Stimulated activated CD4-positive, alpha-beta T cell treated with anti-CD3 and anti-CD28 coated beads, Interleukin-12 subunit alpha, Interleukin-12 subunit beta, amount 100 ng/mL, for 24 hours (primary cell): ENCODE measurements at places on chromosomes 7 and 10.
A peak's percentile ranks its signal among the peaks of the same experiment; 100 is the strongest.

- no peak for DNase-seq
Measured at GRCh38 chr10:99548041-99548530, 15.3 kb downstream of the NKX2-3 start.

DNA sequence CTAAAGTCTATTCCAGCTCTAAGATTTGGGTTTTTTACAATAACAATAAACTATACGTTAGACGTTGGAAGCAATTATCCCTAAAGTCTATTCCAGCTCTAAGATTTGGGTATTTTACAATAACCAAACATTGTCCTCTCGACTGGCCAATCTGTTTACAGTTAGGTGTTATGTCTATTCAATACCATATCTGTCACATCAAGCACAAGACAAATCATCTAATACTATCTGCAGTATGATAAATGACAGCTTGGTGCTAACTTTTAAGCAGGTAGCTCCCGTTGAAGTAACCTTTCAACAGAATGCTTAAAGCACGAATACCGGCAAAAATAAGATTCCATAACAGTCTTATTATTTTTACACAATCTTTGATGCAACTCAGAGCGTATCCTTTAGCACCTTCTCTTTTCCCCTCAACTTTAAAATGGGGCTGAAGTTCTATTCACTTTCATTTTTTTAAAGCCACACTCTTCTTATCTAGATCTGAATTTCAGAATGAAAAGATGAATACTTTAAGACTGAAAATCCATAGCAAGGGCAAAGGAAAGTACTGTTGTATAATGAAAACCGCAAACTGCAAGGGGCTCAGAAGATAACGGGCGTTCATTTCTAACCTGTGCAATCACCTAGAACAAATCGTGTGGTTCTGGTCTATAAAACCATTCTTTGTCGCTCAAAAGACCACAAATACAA, 925 bp downstream of the H2AZ2 start:
- no peak for DNase-seq

GRCh38 chr7:113715981-113716856, 202.6 kb downstream of the PPP1R3A start:
- DNase-seq: no peak

- no peak for DNase-seq
Measured at GRCh38 chr10:20877986-20878983, 18.8 kb downstream of the NEBL start.

DNA sequence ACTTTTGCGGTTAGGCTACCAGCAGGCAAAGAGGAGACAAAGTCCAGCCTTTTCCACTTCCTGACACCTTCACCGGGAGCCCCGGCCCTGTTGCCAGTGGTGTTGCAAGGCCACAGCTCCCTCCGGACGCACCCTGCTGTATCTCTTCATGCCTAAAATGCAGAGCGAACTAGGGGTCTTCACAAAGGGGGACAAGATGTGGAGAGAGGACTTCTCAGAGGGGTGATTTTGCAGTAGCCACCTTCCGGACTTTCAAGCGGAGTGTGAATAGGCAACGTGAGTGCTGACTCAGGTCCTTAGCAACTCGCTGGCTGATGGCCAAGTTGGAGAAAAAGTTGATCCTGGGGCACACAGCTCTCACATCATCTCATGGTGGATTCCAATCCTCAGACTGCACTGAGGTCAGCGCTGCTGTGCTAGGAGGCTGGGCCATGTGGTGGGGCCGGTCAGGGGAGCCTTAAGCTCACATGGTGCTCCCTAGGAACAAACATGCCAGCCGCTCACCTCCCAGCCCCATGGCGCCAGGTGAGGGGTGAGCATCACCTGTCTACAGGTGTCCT, 166.3 kb downstream of the LCOR start:
- no peak for DNase-seq

- DNase-seq: no peak
Measured at GRCh38 chr7:153090764-153091163, 331.2 kb downstream of the ACTR3B start.

GRCh38 chr10:126294451-126294850, 93.8 kb downstream of the ADAM12 start:
- DNase-seq: no peak

DNA sequence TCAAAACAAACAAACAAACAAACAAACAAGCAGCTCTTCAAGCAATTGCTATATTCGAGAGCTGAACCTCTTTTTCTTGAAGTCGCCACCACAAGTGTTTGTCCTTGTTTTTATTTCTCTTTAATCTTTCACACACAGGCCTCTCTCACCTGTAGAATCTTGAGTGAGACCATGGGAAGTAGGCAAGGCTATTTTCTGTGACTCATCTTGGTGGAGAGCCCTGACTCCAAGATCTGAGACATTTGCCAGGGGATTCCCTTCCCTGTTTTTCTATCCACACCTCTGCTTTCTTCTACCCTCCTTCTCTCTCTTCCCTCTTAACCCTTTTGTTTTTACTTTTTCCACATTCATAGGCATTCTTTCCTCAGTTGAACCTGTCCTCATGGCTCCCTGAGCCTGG, 8.0 kb upstream of the TAS2R60 start:
- no peak for DNase-seq

DNA sequence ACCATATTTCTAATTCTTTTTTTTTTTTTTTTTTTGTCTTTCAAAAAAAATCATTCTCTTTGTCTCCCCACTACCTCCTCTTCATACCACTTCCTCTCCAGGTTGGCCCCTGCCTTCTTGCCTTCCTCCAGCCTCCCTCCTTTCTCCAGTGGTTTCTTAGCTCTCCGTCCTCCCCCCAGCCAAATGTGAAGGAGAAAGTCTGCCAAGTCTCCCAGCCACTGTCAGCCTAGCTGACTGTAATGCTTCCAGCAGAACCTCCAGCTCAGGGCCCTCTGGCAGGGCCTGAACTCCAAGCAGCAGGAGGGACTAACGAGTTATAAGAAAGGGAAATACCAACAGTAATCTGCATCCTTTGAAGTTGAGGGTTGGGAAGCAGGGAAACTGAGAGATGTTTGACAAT, 35.5 kb upstream of the BICC1 start:
- no peak for DNase-seq

DNA sequence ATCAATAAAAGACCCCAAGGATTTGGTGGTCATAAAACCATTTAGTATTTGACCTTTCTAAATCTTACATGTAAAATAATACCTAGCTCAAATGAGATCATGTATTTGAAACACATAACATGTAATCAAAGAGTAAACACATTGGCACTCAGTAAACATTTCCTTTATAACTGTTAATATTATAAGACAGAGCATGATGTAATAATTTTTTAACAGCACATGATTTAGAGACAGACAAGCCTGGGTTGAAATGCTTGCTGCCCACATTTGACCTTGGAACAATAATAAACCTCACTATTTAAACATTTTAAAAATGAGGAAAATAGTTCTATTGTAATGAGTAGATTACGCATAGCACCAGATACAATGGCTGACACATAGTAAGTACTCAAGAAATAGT, 105.2 kb upstream of the GPR141 start:
- no peak for DNase-seq

DNA sequence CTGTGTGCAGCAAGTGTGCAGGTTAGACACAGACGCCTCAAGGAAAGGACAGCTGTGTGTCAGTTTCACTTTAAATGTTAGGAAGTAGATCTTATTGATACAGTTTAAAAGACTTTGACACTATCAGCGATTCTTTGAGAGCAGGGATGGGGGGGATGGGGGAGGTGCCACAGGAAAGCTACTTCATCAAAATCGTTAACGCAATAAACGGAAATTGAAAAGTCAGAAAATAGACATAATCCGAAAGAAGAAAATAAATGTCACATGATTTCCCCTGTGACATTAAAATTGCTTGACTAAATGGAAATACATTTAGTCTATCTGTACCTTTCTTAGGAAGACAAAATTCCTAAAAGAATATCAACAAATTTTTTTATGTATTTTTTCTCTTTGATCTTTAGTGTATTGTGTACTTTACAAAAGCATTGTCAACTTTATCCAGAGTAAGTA, 476 bp upstream of the ZNF33B start:
- peak; percentile 21 for DNase-seq

GRCh38 chr10:104664205-104664604, 23.1 kb downstream of the SORCS3 start:
- no peak for DNase-seq

DNA sequence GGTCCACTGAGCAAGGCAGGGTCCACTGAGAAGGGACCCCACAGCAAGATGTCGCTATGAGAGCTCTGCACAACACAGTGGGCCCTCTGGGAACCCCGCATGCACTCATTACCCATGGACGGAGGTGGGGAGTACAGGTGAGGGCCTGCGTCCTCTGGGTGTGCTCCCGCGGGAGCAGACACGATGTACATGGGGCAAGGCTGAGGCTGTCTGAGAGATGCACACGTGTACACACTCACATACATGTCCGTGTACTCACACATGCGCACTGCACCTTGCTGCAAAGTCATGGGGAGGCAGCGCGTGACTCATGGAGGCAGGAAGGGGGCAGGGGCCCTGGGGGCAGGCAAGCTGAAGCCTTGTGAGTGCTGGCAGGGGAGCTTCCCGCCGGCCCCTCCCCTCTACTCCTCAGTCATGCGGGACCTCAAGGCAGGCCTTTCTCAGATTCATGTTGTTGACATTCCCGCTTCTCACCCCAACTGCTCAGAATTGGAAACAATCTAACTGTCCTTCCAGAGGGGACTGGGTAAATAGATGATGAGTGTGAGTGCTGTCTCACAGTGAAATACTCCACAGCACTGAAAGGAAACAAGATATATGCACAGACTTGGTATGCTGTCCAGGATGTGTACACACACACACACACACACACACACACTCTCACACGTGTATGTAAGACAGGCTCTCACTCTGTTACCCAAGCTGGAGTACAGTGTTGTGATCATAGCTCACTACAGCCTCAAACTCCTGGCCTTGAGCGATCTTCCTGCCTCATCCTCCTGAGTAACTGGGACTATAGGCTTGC, 40.0 kb downstream of the GOLGA7B start:
- DNase-seq: no peak

DNA sequence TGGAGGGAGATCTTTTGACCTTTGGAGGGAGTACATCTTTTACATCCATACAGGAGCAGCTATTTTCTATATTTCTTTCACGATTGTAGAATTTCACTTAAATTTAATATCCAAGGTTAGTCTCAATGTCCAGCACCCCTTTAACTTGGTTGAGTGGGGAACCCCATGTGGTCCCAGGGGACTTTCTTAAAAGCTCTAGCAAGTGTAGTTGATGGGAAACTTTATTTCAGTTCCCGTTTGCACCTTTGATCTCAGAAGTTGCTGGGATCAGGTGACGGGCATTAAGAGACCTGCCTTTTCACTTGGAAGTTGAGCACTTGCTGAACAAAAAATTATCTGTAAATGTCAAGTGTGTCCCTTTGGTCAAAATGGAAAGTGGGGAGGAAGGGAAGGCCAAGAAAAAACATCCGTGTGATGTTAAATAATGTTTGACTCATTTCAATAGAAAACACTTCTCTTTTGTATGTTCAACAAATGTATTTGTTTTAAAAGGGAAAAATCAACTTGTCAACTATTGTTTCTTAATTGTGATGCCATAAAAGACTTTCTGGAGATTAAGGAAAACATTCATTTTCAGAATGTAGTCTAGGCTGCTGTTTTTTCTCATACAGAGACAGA, 370.1 kb upstream of the GALNT17 start:
- DNase-seq: no peak

GRCh38 chr10:24114556-24114955, 94.4 kb upstream of the KIAA1217 start:
- DNase-seq: no peak

DNA sequence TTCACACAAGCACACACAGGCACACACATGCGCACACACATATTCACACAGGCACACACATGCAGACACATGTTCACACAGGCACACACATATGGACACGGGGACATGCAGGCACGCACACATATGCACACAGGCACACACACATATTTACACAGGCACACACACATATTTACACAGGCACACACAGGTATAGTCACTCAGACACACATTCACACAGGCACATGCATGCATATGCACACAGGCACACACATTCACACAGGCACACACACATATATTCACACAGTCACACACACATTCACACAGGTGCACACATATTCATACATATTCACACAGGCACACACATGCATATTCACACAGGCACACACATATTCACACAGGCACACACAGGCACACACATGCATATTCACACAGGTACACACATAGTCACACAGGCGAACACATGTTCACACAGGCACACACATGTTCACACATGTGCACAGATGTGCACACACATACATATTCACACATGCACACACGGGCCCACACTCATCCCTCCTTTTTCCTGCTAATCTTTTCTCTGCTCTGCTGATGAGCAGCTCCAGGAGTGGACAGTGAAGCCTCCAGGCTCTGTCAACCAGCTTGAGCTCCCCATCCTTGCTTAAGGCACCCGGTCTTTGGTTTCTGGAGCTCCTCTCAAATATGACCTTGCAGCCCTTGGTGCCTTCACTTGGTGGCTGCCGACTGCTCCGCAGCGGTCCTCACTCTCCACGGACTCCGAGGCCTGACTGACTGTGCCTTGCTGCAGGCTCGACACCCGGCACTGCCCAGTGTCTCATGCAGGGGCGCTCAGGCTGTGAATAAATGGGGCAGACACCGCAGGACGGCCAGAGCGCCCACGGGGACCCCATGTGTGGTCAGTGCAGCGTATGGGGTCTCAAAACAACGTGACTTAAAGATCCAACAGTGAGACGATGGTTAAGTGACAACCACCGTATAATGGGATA, 581.2 kb upstream of the MGMT start:
- DNase-seq: no peak

DNA sequence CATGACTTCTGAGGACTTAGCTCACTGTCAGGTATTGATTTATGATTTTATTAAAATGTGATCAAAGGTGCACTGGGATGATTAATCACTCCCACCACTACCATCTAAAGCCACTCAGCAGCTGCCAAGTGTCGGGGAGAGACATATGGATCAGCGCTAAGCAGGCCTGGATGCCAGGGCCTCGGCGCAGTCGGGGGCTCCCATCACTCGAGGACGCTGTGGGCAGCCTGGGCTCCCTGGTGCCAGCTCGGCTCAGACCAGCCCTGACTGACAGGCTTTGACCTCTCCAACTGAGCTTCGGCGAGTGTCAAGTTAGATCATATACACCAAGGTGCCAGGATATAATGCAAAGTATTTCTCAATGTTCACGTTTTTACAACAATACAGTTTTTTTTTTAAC, 267.7 kb downstream of the ACTR3B start:
- no peak for DNase-seq

DNA sequence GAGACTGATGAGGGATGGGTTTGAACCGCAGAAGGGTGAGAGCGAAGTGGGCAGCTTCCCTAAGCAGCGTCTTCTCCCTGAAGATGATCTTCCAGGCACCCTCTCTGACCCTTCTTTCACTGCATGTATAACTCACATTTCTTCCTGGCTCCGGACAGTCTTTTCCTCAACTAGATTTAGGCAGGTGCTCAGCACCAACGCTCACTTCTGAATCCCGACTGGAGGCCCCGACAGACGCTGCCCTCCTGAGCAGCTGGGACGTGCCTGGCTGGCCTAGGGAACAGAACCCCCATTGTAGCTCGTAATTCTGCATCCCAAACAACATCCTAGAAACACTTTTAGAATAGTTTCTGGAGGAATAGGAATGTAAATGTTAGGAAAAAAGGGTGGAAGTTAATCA, 206.6 kb downstream of the DIP2C start:
- no peak for DNase-seq

GRCh38 chr10:46292573-46293023, 5.8 kb downstream of the ANTXRL start:
- no peak for DNase-seq
